MG63 (cell line): ENCODE measurements at places on chromosomes 11 and 22.
A peak's percentile ranks its signal among the peaks of the same experiment; 100 is the strongest.

DNA sequence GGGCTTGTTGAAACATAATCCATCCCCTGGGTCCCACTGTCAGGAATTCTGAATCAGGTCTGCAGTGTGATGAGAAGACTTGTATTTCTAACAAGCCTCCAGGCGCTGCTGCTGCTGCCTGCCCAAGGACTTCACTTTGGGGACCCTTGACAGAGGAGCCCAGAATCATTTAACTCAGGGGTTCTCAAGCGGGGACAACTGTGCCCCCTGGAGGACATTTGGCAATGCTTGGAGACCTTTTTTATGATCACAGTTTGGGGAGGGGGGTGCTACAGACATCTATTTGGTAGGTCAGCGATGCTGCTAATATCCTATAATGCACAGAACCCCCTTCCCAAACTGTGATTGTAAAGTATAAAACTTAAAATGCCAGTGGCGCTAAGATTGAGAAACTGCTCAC, 312.8 kb downstream of the OPCML start:
- DNase-seq, result no peak

DNA sequence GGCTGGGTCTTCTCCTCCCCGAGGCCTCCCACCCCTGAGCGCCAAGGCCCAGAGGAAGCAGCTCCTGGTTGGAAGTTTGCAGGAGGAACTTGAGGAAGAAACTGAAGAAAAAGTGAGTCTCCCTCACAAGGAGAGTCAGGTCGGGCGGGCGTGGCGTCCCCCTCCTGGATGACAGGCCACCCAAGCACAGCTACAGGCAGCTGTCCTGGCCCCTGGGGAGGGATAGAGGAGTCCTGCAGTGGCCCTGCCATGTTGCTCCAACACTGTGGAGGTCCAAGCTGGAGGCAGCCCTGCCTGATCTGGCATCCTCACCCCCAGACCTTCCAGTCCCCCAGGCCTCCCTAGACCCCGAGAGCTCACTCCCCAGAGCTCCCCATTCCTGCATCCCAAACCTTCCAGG, 1150.1 kb downstream of the BRD1 start:
- DNase-seq, result no peak

DNA sequence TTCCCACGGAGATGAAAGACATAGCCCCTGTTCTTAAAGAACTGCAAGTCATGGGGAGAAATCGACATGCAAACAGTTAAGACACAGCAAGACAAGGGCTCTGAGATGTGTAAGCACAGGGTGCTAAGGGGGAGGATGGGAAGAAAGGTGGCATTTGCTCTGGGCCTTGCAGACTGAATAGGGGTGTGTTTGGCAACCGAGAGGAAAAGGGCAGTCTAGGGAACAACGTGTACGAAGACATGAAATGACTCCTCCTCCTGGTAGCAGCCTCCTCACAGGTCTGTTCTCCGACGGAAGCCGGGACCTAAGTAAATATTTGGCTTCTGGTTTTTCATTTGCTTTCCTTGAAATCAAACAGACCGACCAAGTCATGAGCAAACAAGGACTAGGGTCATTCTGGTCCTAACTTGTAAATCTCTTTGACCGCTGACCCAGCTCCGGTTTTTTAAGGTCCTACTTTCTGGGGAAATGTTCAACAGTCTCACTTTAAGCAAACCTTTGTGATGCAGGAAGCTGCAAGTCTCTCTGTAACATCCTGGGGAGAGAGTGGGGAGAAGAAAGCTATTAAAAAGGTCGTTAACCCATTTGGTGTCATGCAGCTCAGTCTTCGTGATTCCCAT, 19.7 kb downstream of the NNMT start:
- no peak for DNase-seq

DNA sequence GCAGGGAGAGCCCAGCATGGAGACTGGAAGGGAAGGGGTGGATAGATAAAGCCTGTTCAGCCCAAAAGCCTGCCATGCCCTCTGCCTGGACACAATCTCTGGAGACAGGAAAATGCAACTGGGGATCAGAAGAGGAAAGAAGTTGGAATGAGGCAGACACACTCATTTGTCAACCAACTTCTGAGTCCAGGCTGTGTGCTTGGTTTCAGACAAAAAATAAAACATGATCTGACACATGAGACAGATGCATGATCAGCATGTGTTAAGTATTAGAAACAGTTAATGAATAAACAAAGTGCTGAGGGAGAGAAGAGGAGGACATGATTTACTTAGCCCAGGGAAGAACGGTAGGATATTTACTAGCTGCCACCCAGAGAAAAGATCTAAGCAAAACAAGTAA, 839 bp downstream of the LRRN4CL start:
- DNase-seq, result no peak

DNA sequence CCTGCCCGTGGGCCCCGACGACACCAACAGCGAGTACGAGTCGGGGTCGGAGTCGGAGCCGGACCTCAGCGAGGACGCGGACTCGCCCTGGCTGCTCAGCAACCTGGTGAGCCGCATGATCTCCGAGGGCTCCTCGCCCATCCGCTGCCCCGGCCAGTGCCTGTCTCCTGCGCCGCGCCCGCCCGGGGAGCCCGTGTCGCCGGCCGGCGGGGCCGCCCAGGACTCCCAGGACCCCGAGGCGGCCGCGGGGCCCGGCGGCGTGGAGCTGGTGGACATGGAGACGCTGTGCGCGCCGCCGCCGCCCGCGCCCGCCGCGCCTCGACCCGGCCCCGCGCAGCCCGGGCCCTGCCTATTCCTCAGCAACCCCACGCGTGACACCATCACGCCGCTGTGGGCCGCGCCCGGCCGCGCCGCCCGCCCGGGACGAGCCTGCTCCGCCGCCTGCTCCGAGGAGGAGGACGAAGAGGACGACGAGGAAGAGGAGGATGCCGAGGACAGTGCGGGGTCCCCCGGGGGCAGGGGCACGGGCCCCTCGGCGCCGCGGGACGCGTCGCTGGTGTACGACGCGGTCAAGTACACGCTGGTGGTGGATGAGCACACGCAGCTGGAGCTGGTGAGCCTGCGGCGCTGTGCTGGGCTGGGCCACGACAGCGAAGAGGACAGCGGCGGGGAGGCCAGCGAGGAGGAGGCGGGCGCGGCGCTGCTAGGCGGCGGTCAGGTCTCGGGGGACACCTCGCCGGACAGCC, 3.8 kb downstream of the MAPK8IP2 start:
- no peak for DNase-seq

GRCh38 chr11:6780829-6781228, 2.0 kb upstream of the OR2AG1 start:
- DNase-seq, result no peak

- no peak for DNase-seq
These were observed 59.3 kb downstream of the RPUSD4 start for GRCh38 chr11:126152152-126152551.

DNA sequence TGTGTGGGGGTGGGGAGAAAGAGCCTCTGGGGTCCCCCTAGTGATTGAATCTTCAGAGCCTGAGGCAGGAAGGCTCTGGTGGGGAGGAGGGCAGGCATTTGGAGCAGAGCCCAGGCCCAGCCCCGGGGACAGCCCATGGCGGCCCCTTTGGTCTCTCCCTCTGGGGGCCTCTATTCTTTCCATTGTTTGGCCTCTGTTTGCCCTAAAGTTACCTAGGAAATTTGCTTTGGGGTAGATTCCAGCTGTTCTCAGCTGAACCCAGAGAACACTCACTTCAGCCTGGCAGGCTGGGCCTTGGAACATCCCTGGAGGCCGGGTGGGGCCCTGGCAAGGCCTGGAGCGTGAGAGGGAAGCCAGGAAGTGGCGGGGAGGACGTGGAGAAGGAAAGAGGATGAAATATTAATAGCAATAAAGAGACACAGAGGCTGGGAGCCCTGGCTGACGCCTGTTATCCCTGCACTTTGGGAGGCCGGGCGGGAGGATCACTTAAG, 22.9 kb upstream of the A4GALT start:
- DNase-seq, result peak; percentile 96

- no peak for DNase-seq
These were observed 37.5 kb downstream of the PPARA start for GRCh38 chr22:46187862-46188261.

GRCh38 chr11:96051820-96052219, 127.9 kb upstream of the MTMR2 start:
- DNase-seq, result no peak

GRCh38 chr11:128928400-128928799, 14.3 kb downstream of the TP53AIP1 start:
- no peak for DNase-seq

GRCh38 chr11:64713781-64714363, 9.1 kb downstream of the NRXN2 start:
- DNase-seq, result no peak
